ENCODE measurements at places on chromosomes 12 and 14. TPM values are rescaled to one million over a fixed set of nuclear protein-coding genes. Genes with fewer than 3 reads are reported as not detected.

The SDR9C7 gene
- total RNA-seq: not detected

The TBX5 gene
- not detected for total RNA-seq

The GLIPR1L1 gene
- total RNA-seq: not detected

The SAV1 gene
- total RNA-seq: 28.1 TPM

The PLBD1 gene
- total RNA-seq: 2.8 TPM

The WASHC4 gene
- 60.5 TPM for total RNA-seq

The AMDHD1 gene
- total RNA-seq: not detected

The PRR13 gene
- total RNA-seq: 33.9 TPM

The CNTN1 gene
- total RNA-seq: 9.8 TPM

The KRT72 gene
- not detected for total RNA-seq

The ART4 gene
- not detected for total RNA-seq

The GRIP1 gene
- total RNA-seq: 5.5 TPM

The PIK3C2G gene
- total RNA-seq: under 0.01 TPM

The KLRC1 gene
- not detected for total RNA-seq

The CISTR gene
- not detected for total RNA-seq

The MMP17 gene
- 4.0 TPM for total RNA-seq

The NEUROD4 gene
- total RNA-seq: not detected

The RASSF8 gene
- total RNA-seq: 15.6 TPM

The ITGB7 gene
- 9.4 TPM for total RNA-seq

The RNFT2 gene
- under 0.01 TPM for total RNA-seq

The STAC3 gene
- 1.1 TPM for total RNA-seq

The DPY19L2 gene
- total RNA-seq: under 0.01 TPM

The PLEKHH1 gene
- total RNA-seq: 2.9 TPM

The LHX5 gene
- total RNA-seq: 0.24 TPM

The COX8C gene
- total RNA-seq: not detected

The KRT1 gene
- total RNA-seq: not detected

The CLEC2A gene
- not detected for total RNA-seq

The IL23A gene
- not detected for total RNA-seq

The CLEC9A gene
- not detected for total RNA-seq

The ADAMTS20 gene
- total RNA-seq: not detected

The GPR84 gene
- total RNA-seq: not detected

The KLRF1 gene
- 0.48 TPM for total RNA-seq

The VCPKMT gene
- total RNA-seq: 3.6 TPM

The PRB2 gene
- total RNA-seq: not detected

The HPD gene
- not detected for total RNA-seq

The ST8SIA1 gene
- 0.85 TPM for total RNA-seq

The BMP4 gene
- total RNA-seq: 0.48 TPM

The FAM90A1 gene
- total RNA-seq: under 0.01 TPM

The COX14 gene
- 41.0 TPM for total RNA-seq

The BRMS1L gene
- total RNA-seq: 3.4 TPM

The KCNH5 gene
- total RNA-seq: under 0.01 TPM

The DDIT3 gene
- 75.9 TPM for total RNA-seq

The COCH gene
- total RNA-seq: 3.9 TPM

The KCNJ8 gene
- total RNA-seq: 0.48 TPM
